ENCODE measurements at places on chromosomes 11 and 22. TPM values are rescaled to one million over a fixed set of nuclear protein-coding genes. Genes with fewer than 3 reads are reported as not detected.
A peak's percentile ranks its signal among the peaks of the same experiment; 100 is the strongest.

- DNase-seq = peak; percentile 42
These were observed 51.5 kb upstream of the FGF3 start for GRCh38 chr11:69870766-69871165.

- DNase-seq = no peak
These were observed 125.5 kb downstream of the KCNQ1 start for GRCh38 chr11:2570211-2570811.

DNA sequence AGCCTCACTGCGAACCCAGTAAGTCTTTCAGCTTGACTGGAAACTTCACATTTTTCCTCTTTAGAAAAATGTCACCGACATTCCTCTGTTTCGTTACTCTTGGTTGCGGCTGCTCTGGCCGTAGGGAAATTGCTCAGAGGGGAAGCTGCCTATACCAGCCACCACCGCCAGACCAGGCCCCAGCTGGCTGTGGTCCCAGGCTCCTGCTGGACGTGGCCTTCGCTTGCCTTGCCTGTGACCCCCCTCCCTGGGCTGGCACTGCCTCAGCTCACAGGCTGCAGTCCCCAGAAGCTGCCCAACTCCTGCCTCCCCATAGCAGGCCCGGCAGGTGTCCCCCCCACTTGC, 197.8 kb downstream of the MN1 start:
- peak; percentile 63 for DNase-seq

GRCh38 chr11:95891423-95892170, 32.3 kb downstream of the MTMR2 start:
- no peak for DNase-seq

- no peak for DNase-seq
These were observed 12.1 kb downstream of the CECR2 start for GRCh38 chr22:17381192-17381913.

DNA sequence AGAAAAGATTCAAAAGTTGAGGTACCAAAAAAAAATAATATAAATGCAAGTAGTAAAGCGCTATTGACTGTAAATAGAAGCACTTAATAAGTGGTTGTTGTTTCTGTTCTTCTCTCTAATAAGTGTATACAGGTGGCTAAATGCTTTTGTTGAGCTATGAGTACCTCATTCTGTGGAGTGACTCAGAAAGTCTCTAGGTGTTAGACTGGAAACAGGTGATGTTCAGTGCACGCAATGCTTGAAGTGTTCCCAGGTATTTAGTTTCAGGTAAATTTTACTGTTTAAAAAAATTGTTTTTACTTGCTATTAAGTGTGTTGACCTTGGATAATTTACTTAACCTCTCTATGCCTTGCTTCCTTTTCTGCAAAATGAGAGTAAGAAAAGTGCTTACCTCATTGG, 24.2 kb downstream of the POU2AF3 start:
- DNase-seq = no peak

DNA sequence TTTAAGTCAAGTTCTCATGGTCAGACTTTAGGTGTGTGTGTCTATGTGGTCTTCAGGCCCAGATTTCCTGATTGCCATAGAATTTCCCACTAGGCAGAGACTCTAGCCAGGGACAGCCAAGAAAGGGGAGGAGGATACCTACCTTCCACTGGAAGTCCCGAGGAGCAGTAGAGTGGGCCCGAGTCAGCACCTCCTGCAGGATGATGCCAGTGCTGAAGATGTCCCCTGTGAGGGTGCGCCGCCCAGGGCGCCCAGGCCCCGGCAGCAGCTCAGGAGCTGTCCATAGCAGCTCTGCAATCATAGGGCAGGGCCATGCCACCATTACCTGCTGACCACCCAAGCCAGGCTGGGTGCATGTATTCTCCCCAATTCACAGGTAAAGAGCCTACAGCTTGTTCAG, 41.6 kb upstream of the LRRC32 start:
- DNase-seq = no peak

- peak; percentile 46 for DNase-seq
These were observed 14.6 kb downstream of the MMP13 start for GRCh38 chr11:102940714-102941588.

- no peak for DNase-seq
These were observed 611.7 kb upstream of the CNTN5 start for GRCh38 chr11:98409069-98409468.

OR56A4 gene
- not detected for total RNA-seq

PHF21B gene
- 6.3 TPM for total RNA-seq

All from astrocyte (in vitro differentiated cells and primary cell).